ENCODE measurements at places on chromosomes 3 and 15.

DNA sequence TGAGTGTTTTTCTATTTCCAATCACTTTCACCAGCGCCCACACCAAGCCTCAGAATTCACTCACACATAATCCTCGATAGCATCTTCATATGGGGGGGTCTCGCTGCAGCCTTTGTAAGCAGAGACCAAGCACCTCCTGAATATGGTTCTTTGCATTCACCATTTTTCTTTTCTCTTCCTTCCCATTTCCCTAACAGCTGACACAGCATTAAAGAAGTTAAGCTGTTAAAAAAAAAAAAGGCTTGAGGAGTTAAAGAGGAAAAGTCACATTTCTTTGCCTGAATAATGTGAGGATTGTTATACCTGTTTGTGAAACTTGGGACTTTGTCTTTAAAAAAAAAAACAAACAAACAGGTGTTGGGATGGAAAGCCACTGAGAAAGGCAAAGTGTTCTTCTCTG lies 41.6 kb downstream of the RFTN1 start:
- DNase-seq = no peak

DNA sequence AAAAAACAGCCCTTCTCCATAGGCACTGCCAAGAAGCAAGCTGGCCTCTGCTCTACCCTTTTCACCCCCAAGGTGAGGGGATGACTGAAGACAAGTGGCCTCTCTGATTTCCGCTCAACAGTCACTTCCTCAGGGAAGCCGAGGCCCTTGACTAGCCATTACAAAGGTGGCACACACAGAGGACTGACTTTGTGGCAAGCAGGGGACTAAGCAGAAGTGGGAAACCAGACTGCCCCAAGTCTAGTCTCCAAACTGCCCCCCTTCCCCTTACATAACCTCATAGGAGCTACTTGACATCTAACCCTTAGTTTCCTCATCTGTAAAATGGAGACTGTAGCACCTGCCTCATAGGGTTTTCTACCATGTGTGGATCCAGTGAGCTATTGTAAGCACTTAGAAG lies 118.9 kb downstream of the FOXP1 start:
- DNase-seq = no peak

DNA sequence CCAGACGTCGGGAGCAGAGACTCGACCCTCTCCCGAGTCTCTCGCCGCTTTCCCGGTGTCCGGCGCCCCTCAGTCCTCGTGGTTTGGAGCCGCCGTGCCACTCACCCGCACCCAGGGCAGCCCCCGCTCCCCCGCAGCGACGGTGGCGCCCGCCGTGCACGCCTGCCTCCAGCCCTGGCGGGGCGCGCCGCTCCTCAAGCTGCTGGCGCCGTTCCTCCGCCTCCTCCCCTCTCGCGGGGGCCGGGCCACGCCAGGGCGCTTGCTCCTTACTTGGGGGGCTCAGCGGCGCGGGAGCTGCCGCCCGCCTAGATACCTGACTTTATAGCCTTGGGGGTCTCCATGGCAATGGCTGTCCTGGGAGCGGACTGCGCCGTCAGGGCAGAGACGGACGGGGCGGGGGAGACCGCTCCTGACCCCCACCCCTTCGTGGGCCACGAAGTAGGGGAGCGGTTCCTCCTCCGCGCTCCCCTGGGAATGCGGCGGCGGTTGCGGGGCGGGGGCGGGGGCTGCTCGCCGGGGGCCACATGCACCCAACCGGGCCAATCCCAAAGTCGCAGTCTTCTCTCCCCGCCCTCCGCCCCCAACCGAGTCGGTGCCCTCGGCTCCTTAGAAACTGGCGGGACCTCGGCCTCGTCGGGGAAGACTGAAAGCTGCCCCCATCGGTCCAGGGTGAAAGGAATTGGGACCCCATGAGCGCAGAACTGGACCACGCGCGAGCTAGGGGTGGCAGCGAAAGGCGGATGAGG lies at the start of gene ANKRD63:
Gene ANKRD63, minus strand, starts transcription at position 196 of the 746 bp plus-strand sequence. CDS start 478 bp downstream, outside the sequence.
- DNase-seq = no peak

DNA sequence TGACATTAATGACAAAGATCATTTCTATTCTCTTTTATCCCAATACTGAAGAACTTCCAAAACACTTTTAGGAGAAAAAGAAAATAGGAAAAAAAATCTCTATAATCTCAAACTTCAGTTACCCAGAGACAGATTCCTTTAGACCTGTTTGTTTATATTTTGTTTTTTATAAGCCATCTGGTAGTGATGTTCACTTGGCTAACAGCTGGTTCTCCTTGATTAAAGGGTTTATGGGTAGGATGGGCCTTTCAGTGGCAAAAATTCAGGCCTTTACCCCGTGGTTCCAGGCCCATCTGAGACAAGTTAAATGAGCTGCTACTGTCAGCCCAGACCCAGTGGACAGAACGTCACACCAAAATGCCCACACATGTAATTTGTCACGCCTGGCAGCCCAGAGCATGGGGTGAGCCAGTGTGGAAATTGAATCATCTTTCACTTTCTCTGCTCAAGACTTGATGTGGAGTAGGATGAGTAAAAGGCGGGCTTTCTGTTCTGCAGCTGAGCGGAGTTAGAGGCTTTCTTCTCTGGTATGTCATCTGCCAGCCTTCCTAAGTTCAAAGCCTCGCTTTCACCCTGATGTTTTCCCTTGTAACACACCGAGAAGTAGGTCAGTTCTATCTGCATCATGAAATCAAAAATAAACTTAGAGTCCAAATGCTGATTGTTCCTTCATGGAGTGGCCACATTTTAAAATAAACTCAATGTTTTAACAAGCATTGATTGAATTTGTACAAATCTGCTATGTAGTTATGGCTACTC lies 62.5 kb upstream of the SKOR1 start:
- DNase-seq = no peak

DNA sequence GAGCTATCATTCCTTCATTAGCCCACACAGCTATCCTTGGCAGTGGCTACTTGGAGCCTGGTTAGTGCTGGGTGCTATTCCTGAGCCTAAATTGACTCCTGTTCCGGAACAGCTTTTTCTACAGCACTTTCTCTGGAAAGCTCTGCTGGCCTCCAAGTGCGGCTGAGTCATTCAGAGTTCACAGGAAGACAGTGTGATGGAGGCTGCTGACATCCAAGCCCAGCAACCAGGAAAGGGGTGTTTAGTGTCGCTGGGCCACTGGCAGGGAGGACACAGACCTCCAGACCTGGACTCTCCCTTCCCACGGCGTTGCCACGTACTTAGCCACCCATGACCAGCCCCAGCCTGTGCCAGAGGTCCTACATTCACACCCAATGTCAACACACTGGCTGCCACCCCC lies 28.7 kb downstream of the CACNA2D2 start:
- no peak for DNase-seq

DNA sequence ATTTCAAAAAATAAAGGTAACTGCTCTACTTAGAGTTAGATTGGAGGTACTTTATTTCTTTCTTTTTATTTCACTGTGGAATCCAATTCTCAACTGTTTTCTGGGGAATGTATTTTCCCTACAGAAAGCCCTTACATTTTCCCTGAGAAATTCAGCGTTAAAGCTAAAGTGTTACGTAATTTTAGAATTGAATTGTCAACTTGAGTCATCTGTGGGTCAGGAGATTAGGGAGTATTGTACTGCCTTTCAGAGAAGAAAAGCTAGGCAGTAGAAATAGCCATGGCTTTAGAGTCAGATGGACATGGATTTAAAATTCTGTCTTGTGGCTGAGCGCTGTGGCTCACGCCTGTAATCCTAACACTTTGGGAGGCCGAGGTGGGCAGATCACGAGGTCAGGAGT lies 728.6 kb downstream of the ROBO1 start:
- DNase-seq = no peak

DNA sequence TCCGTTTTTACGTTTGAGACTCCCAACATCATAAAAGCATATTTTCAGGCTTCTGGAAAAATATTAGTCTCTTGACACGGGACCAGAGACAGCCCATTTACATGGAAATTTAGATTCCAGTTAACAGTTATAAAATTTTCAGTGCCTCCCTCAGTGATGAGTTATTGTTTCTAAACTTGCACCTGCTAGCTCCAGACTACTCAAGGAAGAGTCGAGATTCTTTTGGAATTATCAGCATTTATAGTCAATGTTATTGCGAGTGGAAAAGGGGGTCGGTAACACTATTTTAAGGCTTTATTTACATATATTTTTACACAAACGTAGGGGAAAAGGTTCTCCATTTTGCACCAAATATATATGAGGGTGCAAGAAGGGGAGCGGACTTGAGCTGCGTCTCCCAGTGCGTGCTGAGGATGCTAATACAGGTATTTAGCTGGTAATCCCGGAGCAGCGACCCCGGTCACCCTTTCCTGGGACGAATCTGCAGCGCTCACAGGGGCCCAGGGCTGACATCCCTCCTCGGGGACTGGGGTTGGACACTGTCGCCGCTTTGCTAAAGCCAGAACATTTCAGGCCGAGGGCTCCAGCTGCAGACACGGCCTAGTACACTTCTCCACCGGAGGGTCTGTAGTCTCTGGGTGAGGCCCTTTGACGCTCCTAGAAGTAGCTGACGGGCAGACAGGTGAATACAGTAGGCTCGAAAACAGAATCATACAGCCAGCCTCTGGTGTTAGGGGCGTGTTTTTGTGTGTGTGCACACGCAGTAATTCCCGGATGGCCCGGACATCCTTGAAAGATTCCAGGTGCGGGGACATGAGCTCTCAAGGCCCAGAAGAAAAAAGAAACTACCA lies 729 bp upstream of the ZBTB11 start:
- DNase-seq = no peak

- DNase-seq = no peak
Measured at GRCh38 chr3:174356596-174356995, 502.5 kb upstream of the NAALADL2 start.

DNA sequence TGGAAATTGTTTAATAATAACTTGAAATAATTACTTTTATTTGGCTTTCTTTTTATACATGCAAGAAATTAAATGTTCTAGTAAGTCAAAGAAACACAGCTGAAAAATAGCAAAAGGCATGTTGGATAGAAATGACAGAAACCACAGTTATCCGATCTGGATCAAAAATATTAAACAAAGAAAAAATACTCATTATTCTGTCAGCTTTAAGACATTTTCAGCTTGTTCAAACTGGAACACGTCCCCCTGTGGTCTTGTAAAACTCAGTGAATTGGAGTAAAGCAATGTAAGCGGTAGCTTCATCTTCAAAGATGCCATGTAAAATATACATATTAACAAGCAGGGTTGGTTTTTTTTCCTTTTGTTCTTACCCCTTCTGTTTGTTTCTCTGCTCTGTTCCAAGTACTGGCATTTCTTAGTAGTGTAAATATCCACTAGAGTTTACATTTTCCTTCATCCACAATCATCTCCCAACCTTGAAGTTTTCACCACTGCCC lies 223.4 kb downstream of the IGSF11 start:
- no peak for DNase-seq

- DNase-seq = no peak
Measured at GRCh38 chr3:54322354-54322753, 200.0 kb downstream of the CACNA2D3 start.

DNA sequence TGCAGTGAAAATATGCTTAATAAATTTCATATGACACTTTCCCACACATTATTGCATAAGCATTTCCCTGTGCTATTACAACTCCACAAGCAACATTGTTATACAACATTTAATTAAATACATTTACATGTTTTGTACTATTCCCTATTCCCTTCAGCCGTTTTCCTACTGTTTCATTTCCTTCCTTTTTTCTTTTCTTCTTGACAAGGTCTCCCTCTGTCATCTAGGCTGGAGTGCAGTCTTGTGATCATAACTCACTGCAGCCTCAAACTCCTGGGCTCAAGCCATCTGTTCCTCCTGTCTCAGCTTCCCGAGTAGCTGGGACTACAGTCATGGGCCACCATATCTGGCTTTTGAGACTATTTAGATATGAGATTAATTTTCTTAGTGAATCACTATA lies 254.7 kb downstream of the NFKBIZ start:
- DNase-seq = no peak

DNA sequence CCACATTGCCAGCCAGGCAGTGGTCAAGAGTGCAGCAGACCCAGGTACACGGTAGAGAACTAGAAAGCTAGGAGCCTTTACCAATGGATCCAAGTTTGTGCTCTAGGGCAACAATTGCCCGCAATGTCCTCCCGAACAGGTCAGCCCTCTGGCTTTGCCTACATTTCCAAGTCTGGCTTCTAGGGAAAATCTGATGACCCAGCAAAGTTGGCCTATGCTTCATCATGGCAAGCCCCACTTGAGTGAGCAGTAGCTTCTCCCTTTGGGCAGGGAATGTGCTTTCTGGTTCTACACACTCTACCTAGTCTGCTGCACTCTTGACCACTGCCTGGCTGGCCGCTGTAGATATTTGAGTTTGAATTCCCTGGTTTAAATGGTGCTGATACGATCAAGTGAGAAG lies 361.6 kb upstream of the NR2F2 start:
- no peak for DNase-seq

DNA sequence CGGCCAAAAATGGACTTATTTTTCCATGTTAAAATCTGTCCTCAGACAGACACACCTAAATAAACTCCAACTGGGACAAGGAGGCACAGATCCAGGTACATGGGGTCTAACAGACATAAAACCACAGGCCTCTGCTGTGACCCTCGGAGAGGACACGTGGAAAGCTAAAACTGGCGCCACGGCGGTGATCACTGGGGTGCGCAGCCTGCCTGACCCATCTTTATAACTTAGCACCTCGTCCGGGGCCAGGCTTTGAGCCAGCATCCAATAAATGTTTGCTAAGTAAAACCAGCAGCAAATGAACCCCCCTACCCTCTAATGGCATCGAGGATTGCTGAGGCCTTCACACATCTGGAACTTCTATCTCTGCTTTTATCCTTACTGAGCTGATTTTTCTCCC lies 15.3 kb downstream of the PCSK6 start:
- no peak for DNase-seq

DNA sequence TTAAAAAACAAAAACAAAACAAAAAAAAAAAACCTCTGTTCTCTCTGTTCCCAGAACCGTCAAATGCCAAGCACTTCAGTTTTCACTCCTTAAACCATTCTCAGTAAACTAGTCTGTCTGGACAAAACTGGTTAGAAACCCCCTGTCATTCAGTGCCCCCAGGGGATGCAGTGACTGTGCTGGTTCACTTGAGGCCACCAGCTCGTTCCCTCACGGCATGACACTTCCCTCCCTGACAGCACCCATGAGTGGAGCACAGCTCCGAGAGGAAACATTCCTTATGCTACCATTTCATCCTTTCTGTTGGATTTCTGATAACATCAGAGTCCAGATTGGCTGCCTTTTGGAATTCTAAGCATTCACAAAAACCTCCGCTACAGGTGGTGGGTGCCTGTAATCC lies 244.0 kb upstream of the TPM1 start:
- DNase-seq = no peak

GRCh38 chr3:36476286-36476942 lies 96.1 kb downstream of the STAC start:
- DNase-seq = no peak

- DNase-seq = no peak
Measured at GRCh38 chr3:126711121-126711760, 7.2 kb downstream of the CHCHD6 start.

DNA sequence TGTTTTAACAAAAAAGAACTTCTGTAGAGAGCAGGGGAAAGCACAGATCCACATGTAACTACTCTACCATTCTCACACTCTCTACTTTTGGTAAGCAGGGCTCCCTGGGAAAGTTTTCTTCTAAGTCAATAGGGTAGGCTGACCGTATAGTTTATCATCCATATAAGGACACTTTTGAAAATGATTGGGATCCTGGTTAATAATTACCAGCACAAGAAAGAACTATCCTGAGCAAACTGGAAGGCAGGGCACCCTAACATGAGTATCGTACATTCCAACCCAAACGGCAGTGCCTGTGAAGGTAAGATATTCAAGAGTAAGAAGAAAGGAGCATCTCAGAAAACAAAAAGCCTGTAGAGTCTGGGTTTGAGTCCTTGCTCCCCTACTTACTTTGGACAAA lies 22.1 kb downstream of the SUSD5 start:
- DNase-seq = no peak

GRCh38 chr3:197268294-197268693 lies 30.1 kb downstream of the DLG1 start:
- DNase-seq = no peak

- DNase-seq = no peak
Measured at GRCh38 chr15:52050416-52050815, 31.4 kb downstream of the MAPK6 start.
